ENCODE measurements at places on chromosomes 7 and 10. TPM values are rescaled to one million over a fixed set of nuclear protein-coding genes. Genes with fewer than 3 reads are reported as not detected.

DNA sequence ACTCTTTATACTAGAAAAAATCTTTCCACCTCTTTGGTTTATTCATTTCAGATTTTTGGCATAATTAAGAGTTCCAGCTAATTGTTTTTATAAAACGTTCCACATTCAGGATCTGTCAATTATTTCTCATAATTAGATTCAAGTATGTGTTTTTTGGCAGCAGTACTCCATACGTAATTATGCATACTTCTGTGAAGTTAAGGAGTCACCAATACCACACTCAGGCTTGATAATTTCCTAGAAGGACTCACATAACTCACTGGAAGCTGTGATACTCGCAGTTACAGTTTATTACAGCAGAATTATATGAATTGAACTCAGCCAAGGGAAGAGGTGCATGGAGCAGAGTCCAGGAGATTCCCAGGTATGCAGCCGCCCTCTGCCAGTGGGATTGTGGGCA is 290.5 kb upstream of the AKR1E2 start:
- no peak for DNase-seq

DNA sequence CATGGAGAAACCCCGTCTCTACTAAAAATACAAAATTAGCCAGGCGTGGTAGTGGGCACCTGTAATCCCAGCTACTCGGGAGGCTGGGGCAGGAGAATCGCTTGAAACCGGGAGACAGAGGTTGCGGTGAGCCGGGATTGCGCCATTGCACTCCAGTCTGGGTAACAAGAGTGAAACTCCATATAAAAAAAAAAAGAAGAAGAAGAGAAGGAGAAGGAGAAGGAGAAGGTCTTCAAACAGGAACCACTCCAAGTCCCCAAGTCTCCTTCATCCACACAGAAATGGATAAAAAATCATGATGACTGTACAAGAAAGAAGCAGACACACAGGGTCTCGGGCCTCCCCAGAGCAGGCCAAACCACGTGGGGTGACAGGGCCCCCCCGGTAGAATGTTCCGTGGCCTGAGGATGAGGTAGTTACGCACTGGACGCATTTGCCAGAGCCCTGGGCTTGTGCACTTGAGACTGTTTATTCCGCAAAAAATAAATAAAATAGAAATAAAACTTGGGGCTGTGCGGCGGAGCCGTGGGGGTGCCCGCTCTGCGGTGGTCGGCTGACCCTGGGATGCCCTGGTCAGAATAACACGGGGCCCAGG is 15.8 kb downstream of the VENTX start:
- no peak for DNase-seq

- no peak for DNase-seq
These were observed 578 bp downstream of the HTRA1 start for GRCh38 chr10:122461729-122462532.

GRCh38 chr10:84076540-84077195 is 62.6 kb upstream of the GHITM start:
- DNase-seq, result no peak

GRCh38 chr7:106059556-106059955 is 52.6 kb downstream of the SYPL1 start:
- no peak for DNase-seq

GRCh38 chr7:101884671-101885596 is 67.5 kb downstream of the CUX1 start:
- no peak for DNase-seq

- DNase-seq, result no peak
These were observed 17.9 kb upstream of the CYREN start for GRCh38 chr7:135188298-135188984.

Gene MMP21
- total RNA-seq, result 0.67 TPM

Gene DEPP1
- 68.8 TPM for total RNA-seq

Measured in right atrium auricular region (tissue), 2 donors.